ENCODE measurements at places on chromosomes 1 and 21. TPM values are rescaled to one million over a fixed set of nuclear protein-coding genes. Genes with fewer than 3 reads are reported as not detected.
A peak's percentile ranks its signal among the peaks of the same experiment; 100 is the strongest.

The KCNA2 gene
- 0.24 TPM for total RNA-seq

DNA sequence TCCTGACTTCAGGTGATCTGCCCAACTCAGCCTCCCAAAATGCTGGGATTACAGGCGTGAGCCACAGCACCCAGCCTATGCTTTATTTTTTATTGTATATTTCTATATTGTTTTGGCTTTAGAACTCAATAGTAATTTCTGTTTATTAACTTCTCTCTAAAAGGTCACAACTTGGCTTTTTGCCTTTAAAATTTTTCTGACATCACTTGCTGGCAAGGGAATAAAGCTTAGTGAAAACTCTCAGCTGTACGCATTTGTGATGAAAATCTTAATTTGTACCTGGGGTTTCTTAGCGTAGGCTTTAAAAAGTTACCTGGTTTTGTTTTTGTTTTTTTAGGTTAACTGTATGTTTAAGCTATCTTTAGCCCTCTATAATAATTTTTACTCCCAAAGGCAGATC, 36.2 kb downstream of the B3GALNT2 start:
- no peaks in the 10 kb centered on the region for H3K27me3 ChIP-seq
- DNase-seq, result no peak
- no peak overlapping the region for H3K27ac ChIP-seq
- H3K36me3 ChIP-seq, result no peaks in the 10 kb centered on the region
- H3K4me1 ChIP-seq, result no peaks in the 10 kb centered on the region

GRCh38 chr1:109271458-109271857, 11.5 kb downstream of the PSRC1 start:
- no peak overlapping the region for H3K27ac ChIP-seq
- H3K4me1 ChIP-seq, result no peaks in the 10 kb centered on the region
- H3K27me3 ChIP-seq, result no peaks in the 10 kb centered on the region
- H3K4me3 ChIP-seq, result no peak overlapping the region

DNA sequence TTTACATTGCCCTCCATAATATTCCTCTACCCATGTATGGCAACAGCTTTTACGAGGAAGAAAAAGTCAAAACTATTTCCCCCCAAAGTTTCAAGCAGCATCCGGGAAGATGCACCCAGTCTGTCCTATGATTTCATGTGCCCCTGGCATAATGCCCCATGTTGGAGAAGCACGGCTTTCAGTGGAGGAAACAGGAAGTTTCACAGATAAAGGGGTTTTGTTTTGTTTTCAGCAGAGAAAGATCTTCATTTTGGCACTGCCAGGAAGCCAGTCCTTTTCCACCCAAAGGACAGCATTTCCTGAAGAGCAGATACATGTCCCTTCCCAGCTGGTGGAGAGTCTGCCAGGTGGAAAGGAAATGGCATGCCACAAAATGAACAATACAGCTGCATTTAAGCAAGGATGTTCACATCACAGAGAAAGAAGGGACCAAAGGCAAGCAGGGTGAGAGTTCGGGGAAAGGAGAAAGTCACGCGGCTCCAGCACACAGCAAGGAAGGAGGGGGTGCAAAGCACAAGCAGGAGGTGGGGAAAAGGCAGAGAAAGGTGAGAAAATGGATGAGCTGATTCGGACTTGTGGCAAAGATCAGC, 95.3 kb upstream of the HIVEP3 start:
- H3K27me3 ChIP-seq, result no peaks in the 10 kb centered on the region
- no peak for DNase-seq
- no peaks in the 10 kb centered on the region for H3K36me3 ChIP-seq

GRCh38 chr1:119006406-119007279, 18.5 kb upstream of the TBX15 start:
- peaks cover 48% of the 10 kb centered on the region for H3K27me3 ChIP-seq
- no peak overlapping the region for H3K27ac ChIP-seq
- H3K4me3 ChIP-seq, result no peak overlapping the region
- DNase-seq, result no peak
- H3K4me1 ChIP-seq, result no peaks in the 10 kb centered on the region
- no peaks in the 10 kb centered on the region for H3K36me3 ChIP-seq

The IGSF9 gene
- total RNA-seq, result 0.11 TPM

DNA sequence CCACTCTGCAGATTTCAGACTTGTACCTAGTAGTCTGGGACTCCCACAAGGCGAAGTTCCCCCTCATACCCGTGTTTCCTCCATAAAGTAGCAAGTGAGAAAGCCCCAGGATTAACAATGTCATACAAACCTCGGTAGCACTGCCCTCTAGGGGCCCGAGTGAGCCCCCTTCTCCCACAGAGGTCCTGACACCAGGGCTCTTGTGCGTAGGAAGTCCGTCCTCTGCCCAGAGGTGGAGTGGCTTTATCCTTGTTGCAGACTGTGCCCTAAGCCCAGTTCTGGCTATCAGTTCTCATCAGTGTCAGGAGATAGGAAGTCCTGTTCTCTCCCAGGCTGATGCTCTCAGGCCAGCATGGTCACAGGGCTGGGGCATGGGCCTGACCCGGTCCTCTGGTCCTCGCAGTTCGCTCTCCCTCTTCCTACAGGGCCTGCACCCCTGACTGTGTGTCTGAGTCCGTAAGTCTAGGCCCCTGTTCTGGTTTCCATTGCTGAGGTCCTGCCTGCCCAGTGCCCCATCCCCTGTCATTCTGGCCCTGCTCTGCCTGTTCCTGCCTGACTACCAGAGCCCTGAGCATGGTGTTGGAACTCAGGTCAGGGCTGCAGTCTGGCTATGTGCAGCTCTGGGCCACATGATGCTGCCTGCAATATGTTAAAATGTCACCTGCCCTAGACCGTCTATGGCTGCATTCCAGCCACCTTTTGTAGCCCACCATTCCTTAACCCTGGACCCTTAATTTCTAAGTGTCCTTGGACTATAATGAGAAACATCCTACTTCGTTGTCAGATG, 285.6 kb downstream of the ASTN1 start:
- no peaks in the 10 kb centered on the region for H3K27me3 ChIP-seq
- H3K36me3 ChIP-seq, result no peaks in the 10 kb centered on the region
- H3K27ac ChIP-seq, result no peak overlapping the region
- no peak overlapping the region for H3K4me3 ChIP-seq
- no peak for DNase-seq

The CHI3L2 gene
- total RNA-seq, result 1.6 TPM

GRCh38 chr1:11850156-11850555, 2.6 kb upstream of the NPPA start:
- no peak overlapping the region for H3K4me3 ChIP-seq
- H3K4me1 ChIP-seq, result peaks cover 3% of the 10 kb centered on the region
- H3K27ac ChIP-seq, result no peak overlapping the region
- no peaks in the 10 kb centered on the region for H3K27me3 ChIP-seq

The GSTM1 gene
- not detected for total RNA-seq

The LCE3A gene
- total RNA-seq, result not detected

DNA sequence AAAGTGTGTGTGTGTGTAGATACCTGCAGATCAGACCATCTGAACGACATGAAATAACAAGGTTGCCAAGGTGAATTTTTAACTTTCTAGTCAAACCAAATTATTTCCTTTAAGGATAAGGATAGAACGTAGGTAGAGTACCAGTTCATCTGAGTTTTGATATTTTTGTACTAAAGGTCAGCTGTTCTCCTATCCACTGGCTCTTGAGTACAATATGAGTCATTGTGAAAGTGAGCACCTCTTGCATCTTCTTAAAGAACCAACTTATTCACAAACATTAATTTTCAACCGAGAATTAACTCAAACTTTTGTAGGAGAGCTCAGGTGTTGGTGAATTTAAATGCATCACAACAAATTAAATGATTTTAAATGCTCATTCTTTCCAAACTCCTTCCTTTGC, 71.5 kb downstream of the IFI44 start:
- no peaks in the 10 kb centered on the region for H3K27me3 ChIP-seq
- no peak overlapping the region for H3K4me3 ChIP-seq
- H3K36me3 ChIP-seq, result no peaks in the 10 kb centered on the region
- no peaks in the 10 kb centered on the region for H3K4me1 ChIP-seq
- no peak for DNase-seq

- no peaks in the 10 kb centered on the region for H3K27me3 ChIP-seq
- H3K36me3 ChIP-seq, result no peaks in the 10 kb centered on the region
- no peak overlapping the region for H3K27ac ChIP-seq
- H3K4me3 ChIP-seq, result no peak overlapping the region
These were observed 84.8 kb upstream of the GNG4 start for GRCh38 chr1:235734335-235734734.

The OR10Z1 gene
- not detected for total RNA-seq

GRCh38 chr1:12184008-12184681, 17.4 kb downstream of the TNFRSF1B start:
- H3K27ac ChIP-seq, result peak overlapping the region; percentile 14
- H3K36me3 ChIP-seq, result peaks cover 4% of the 10 kb centered on the region
- H3K27me3 ChIP-seq, result no peaks in the 10 kb centered on the region

DNA sequence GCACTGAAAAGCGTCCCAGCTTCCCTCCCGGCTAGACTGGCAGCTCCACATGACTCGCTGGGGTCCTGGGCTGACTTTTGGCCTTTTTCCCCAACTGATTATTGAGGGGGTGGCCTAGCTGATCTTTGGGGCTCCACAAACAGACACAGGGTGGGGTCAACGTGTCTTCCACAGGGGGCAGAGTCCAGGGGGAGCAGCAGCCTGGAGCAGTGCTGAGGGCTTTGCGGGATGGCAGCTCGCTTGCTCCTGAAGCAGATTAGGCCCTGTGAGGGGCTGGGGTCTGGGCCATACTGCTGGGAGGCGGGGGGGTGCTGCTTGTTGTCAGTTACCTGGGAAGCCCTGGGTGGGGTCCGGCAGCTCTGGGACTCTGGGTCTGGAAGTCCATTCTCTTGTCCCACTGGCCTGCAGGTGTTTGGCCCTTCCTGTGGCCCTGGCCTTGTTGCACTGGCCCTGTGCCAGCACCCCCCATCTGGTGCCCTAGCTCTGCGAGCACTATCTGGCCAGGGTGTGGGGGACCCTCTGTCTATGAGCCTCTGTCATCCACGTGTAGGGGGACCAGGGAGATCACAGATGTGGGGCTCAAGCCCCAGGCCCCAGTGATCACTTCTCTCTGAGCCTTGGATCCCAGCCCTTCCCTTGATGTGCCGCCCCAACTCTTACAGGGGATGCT, 12.3 kb upstream of the HES5 start:
- H3K27me3 ChIP-seq, result no peaks in the 10 kb centered on the region
- no peak for DNase-seq
- no peaks in the 10 kb centered on the region for H3K36me3 ChIP-seq
- no peak overlapping the region for H3K4me3 ChIP-seq
- peak overlapping the region; percentile 16 for H3K27ac ChIP-seq

DNA sequence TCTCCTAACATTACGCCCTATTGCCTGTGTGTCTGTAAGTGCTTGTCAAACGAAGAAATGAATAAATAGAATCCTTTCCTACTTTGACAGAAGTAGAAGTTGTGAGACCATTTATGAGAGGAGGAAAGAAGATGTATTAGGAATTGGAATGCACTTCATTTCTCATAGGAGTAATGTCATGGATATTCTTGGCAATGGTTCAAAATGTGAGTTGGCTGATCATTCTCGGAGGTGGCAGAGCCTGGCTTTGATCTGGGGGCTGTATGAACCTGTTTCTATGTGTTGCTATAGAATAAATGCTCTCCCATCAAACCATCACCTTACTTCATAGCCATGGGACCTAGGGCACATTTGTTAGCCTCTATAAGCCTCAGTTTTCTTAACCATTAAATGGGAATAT, 10.1 kb upstream of the SERBP1 start:
- H3K36me3 ChIP-seq, result no peaks in the 10 kb centered on the region
- H3K4me3 ChIP-seq, result no peak overlapping the region
- no peak for DNase-seq
- H3K27me3 ChIP-seq, result no peaks in the 10 kb centered on the region
- H3K27ac ChIP-seq, result no peak overlapping the region
- no peaks in the 10 kb centered on the region for H3K4me1 ChIP-seq

The MMP23B gene
- total RNA-seq, result 2.9 TPM

The SPRR5 gene
- not detected for total RNA-seq

All from CD8-positive, alpha-beta memory T cell (primary cell).